ENCODE measurements at places on chromosomes 1 and 21.

DNA sequence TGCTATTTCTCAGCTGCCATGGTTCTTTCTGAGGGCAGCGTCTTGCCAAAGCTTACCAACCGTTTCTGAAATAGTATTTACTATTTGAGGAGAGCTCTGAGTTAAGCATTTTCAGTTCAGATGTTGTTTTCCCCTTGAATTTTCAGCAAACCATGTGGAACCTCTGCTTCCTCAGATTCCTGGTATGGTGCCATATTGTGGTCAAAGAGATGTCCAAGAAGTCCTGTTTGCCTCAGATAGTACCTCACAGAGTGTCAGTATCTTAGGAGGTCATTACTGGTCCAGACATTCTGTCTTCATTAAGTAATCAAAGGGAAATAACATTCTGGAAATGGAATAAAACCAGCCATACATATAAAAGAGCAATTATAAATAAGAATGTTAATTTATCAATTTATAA lies 36.6 kb downstream of the VANGL2 start:
- no peak for DNase-seq

GRCh38 chr1:52713590-52713989 lies 12.7 kb upstream of the ZYG11B start:
- no peak for DNase-seq

GRCh38 chr1:110337704-110338308 lies 1.4 kb upstream of the RBM15 start:
- DNase-seq = peak; percentile 45

GRCh38 chr1:37068897-37069296 lies 34.6 kb upstream of the GRIK3 start:
- no peak for DNase-seq

DNA sequence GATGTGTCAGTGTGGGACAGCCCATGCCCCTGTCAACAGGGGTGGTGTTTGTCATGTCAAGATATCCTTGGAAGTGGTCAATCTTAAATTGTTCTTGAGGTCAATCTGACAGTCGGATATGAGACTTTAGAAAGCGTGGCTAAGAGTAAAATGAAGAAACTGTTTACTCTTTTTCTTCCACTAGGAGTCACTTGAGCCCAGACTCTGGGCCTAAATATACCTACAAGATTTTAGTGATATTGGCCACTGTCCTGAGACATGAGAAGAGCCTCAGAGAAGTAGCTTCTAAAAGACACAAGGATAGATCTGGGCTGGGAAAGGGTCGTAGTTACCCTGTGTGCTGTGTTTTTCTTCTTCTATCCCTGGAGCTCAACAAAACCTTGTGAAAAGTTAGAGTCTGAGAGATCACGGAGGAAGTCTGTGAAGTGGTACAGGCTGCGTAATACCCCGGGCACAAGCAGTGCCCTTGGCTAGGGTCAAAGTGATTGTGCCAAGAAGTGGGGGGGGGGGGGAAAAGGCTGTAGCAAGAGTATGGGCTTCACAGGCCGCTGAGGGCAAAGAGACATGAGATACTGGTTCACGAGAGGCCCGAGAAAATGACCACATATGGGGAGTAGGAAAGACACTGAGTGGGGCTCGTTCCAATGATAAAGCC lies 355.2 kb upstream of the GREM2 start:
- DNase-seq = no peak

GRCh38 chr1:10625076-10625475 lies 150.3 kb downstream of the PEX14 start:
- no peak for DNase-seq

- DNase-seq = no peak
These were observed 22.9 kb downstream of the SUSD4 start for GRCh38 chr1:223341121-223341520.

DNA sequence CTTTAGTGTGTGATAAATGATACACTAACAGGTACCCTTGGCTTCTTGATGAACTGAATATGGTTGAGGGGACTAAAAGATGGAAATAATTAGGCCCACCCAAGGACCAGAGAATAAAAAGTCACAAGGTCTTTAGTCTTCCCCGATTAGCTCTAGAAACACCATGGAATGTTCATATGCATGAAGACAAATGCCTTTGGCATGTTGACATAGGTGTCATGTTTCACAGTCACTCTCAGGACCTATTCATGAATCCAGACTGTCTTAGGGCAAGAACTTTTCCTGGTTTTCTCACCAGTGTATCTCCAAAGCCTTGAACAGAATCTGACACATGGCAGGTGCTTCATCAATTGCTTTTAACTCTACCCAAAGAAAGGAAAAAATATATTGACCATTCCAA lies 412.8 kb downstream of the AJAP1 start:
- peak; percentile 27 for DNase-seq

- no peak for DNase-seq
These were observed 310.4 kb downstream of the ASTN1 start for GRCh38 chr1:176854121-176854520.

DNA sequence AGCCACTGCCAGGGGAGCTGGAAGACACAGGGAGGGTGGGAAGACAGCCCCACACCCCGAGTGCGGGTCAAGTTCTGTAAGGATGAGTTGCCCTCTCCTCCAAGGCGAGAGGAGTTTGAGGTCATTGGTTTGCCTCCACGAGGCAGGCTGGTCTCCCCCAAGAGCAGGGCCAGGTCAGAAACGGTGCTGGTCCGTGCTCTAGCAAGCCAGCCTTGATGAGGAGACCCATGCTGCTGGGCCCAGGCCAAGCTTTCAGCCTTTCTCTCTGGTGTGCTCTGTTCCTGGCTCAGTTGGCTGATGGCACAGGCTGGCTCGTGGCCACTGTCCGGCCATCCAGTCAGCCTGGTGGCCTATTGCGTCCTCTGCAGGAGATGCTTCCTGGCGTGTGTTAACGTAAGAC lies 12.0 kb upstream of the PCBP3 start:
- no peak for DNase-seq

DNA sequence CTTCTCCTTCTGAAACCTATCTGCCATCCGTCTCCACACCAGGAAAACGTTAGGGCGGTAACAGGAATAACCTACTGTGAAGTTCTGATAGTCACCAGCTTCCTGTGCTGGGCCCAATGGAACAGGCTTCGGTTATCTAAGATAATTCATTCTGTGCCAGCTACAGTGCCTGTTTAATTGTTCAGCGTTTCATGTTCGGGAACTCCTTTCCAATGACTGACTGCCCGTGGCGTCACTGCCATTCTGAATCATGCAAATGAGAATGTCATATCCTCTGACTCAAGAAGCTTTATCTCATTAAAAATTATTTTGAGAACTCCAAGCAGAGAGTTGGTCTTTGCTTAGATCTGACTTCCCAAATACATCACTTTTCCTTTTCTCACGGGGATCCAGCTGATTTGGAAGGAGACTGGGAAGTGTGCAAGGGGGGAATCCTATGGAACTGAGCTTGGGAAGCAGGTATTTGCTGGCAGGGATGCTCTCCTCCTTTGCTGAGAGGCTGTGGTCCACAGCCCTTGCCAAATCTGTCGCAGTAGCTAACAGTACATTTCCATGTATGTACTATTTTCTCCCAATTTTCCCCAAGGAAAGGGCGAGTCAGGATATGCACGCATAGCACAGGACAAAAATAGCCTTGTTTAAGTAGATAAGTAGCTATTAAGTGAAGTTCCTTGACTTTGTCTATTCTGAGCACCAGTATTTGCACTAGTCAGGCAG lies 358.7 kb downstream of the LTN1 start:
- no peak for DNase-seq

GRCh38 chr1:244046907-244047611 lies 4.0 kb upstream of the ZBTB18 start:
- no peak for DNase-seq

DNA sequence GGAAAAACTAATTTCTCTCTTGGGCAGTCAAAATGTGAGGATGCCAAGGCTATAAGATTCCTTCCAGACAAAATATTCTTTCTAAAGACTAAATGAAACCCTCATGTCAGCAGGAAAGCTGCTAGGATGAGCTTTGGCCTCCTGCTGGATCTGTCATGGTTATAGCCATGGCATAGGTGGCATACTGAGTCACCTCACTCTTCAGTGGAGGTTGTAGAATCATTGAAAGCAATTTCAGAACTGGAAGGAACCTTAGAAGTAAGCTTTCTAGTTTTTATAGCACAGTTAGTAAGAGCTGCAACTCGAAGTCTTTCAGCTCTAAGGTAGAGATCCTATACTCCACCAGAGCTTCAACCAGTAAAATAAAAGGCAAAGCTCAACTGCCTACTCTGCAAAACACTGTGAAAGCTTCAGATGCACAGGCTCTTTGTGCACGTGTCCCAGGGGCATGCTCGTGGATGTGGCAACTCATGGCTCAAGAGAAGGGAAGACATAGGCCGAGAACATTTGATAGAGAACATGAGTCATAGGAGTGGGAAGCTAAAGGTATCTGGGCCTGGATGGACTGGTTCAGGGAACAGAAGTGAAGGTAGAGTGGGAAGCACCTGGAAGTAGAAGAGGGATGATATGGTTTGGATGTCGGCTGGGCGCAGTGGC lies 5.8 kb downstream of the AVPR1B start:
- DNase-seq = no peak

- no peak for DNase-seq
These were observed 539 bp downstream of the CGN start for GRCh38 chr1:151511636-151512215.

- no peak for DNase-seq
These were observed 249.4 kb upstream of the AJAP1 start for GRCh38 chr1:4404854-4405590.

DNA sequence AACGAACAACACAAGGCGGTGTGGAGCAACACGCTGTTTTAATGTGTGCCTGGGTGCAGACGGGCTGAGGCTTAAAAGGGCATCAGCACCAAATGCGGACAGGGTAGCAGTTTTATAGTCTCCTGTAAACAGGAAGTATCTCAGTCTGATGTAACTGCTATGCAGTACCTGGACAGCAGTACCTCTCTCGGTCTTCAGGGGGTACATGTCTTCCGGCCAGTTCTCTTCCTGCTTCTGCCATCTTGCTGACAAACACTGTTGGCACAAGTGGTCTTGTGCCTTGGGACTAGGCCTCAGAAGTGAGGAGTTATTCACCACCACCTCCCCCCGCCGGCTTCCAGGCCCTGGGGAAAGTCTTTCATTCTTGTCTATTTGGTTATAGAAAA lies 49.7 kb upstream of the APOBEC4 start:
- DNase-seq = no peak

- DNase-seq = no peak
These were observed 160.1 kb downstream of the FASLG start for GRCh38 chr1:172818841-172819527.

DNA sequence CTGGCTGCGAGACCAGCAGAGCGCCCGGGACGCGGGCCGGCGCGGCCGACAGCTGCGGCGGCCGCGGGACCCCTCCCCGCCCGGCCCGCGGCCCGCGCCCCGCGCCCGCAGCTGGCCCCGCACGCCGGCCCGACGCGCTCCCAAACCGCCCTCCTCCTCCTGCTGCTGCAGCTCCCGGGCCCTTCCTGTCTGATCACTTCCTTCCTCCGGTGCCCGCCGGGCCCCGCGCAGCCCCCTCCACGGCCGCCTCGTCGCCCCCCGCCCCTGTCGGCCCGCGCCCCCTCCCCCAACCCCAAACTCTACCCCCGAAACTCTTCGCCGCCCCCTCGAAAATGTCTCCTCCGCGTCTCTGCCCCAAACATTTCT lies 594 bp downstream of the LUZP1 start:
- DNase-seq = no peak

DNA sequence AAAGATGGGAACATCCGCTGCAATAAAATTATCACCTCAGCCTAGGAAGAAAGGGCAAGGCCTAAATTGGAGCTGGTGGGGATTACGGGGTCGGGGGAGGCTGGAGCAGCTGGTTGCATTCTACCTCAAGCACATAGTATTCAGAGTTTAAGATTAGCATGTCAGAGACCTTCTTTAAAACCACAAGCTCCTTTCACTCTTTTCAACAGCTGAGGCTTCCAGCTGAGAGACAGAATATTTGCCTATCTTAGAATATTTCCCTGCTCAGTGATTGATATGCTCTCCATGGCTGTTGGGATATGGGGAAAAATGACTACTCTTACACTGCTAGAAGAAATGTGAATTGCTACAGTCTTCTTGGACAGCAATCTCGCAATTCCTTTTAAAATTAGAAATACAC lies 248.6 kb downstream of the TBX15 start:
- no peak for DNase-seq

DNA sequence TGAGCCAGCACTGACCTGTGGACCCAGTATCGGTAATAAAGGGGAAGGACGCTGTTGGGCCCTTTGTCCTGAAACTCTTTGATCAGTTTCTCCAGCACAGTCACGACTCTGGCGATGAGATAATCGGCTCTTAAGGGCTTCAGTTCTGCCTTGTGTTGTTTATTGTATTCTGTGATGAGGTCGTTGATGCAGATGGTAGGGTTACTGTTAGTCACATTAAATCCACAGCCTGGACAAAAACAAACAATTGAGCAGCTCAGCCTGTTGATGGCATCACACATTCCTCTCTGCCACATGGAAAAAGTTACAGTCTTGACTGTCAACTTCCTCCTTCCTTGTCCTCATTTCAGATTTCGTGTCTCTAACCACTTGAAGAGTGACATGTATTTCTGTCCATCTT lies 57.6 kb downstream of the SIM2 start:
- no peak for DNase-seq

GRCh38 chr1:232384171-232384883 lies 245.6 kb downstream of the SIPA1L2 start:
- no peak for DNase-seq

DNA sequence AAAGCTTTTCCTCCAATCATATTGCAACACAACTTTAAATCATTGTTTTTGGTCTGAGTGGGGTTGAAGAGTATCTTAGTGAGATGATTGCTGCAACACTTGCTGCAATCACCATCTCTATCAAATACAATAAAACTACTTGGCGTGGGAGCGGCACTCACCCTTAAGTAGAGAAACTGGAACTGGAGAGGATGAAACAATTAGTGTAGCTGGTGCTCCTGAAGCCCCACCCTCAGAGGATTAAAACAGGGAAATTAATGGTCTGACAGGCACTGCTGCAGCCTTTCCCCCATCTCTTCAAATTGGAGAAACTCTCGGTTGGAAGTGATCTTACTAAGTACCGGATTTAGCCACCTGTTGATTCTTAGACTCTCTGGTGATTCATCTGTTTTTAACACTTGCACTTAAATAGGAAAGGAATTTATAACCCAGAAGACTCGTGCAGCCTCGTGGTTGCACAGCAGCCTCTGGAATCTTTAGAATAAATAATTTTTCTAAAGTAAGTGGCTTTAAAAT lies 80.5 kb upstream of the KIF26B start:
- DNase-seq = no peak

- no peak for DNase-seq
These were observed 90.0 kb downstream of the FNBP1L start for GRCh38 chr1:93537924-93538323.

DNA sequence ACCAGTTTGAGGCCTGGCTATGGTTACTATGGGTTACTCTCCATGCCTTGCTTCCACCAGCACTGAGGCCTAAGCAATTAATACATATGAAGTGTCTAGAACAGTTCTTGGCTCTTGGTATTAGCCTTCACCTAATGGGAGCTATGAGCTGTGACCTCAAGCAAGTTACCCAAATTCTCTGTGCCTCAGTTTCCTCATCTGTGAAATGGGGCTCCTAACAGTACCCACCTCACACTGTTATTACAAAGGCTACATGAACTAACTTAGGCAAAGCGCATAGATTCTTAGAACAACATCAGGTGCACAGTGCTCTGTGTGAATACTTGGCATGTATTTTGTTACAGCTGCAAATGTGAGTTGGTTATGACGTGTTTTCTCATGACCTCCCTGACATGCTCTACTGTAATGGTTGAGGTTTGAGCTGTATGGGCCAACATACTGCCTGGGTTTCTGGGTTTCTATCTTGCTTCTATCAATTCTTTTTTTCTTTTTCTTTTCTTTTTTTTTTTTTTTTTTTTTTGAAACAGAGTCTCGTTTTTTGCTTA lies 26.5 kb downstream of the CDCP2 start:
- no peak for DNase-seq

GRCh38 chr1:24951337-24951736 lies 21.3 kb upstream of the RUNX3 start:
- DNase-seq = no peak

GRCh38 chr1:201537891-201538611 lies 876 bp upstream of the NAV1 start:
- no peak for DNase-seq

All from right renal cortex interstitium (tissue), 3 donors.